Motor neuron (in vitro differentiated cells): ENCODE measurements at places on chromosomes 5 and 9.
A peak's percentile ranks its signal among the peaks of the same experiment; 100 is the strongest.

DNA sequence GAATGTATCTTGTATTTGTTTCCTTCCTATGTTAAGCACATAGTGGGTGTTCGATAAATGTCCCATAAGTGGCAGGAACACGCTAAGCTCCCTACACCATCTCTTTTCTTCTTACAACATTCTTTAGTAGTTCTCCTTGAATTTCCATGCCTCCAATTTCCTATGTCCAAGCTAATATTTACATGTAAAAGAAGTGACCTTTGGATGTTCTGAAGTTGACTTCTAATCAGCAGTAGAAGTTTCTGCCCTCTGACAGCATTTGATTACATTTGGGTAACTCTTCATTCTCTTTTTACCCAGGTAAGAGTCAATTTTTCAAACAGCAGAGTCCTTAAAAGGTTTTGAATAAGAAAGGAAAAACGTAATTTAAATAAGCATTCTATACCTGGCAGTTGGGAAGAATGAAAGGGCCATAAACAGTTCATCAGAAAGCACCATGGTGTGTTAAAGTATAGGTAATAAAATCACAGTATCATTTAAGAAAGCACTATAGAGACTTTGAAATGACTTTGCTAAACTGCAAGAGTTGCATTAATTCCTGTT, 78.9 kb downstream of the TRPM3 start:
- no peak for ATAC-seq

- ATAC-seq: no peak
Measured at GRCh38 chr5:121485281-121485680, 366.4 kb upstream of the FTMT start.

DNA sequence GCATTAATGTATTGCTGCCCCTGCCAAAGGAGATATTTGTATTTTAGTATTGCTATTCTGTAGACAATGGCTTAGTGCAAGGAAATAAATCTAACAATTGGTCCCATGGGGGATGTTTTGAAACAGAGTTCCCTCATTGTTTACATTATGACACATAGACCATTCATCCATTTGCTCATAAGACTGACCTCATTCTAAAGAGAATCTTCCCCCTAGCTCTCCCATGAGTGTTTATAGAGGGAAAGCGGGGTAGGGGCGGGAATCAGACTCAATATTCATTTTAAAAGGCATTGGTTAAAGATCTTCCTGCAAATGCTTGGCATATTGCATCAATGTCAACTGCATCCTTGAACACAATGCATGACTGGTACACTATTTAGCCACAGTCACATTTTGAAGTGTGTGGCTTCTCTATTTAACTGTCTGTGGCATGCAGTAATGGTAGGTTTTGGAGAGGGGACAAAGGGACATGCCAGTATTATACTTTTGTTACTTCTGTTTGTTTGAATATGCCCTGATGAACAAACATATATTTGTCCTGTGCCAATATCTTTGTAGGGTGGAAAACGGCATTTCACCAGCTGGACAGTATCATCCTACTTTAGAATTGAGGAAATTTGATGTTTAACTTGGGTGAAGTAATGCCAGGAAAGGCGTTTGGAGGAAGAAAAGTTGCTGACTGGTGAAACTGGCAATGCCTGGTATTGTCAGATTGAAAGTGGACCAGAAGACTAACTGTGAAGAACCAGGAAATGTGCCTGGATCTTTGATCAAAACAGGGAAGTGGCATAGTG, 84.1 kb upstream of the MEGF10 start:
- ATAC-seq: peak; percentile 90

DNA sequence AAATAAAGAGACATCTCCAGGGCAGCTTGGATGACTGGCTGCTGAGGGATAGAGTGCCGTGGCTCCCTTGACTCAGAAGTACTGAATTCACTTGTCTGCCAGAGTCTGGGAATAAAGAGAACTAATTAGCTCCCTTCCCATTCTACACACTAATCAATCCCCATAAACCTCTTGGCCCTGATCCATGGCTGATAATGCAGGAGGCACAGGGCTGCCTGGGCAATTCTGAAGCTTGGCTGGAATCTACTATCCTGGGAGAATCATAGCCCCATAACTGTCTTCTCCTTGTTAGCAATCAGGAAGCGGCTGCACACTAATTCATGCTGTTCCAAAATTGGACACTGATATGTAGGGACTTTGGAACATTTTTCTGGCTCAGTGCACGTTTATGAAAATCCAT, 197.7 kb downstream of the PTTG1 start:
- no peak for ATAC-seq

GRCh38 chr9:129635099-129636065, 6.6 kb downstream of the ASB6 start:
- no peak for ATAC-seq

DNA sequence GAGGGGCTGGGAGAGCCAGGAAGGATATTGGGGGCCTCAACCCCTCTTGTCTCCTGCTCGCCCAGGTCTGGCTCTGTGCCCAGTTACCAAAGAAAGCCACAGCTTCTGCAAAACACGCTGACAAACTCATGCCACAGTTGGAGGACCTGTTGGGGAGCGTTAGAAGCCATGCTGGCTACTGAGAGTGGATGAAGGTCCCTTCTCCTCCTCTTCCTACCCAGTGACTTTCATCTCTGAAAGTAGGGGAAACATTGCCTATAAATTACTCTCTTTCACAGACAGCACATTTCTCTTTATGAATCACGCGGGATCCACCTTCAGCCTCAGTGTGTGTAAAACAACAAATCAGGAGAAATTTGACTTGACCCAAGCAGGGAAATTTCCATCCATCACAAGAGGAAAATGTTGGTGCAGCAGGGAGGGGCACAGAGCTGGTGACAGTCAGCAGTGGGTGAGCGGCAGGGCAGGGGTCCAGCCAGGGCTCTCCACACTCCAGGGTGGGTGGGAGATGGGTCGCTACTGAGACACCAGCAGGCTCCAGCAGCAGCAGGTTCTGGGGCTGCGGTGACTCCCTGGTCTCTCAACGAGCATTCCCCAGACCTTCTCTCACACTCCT, 181.9 kb downstream of the FGF18 start:
- no peak for ATAC-seq

DNA sequence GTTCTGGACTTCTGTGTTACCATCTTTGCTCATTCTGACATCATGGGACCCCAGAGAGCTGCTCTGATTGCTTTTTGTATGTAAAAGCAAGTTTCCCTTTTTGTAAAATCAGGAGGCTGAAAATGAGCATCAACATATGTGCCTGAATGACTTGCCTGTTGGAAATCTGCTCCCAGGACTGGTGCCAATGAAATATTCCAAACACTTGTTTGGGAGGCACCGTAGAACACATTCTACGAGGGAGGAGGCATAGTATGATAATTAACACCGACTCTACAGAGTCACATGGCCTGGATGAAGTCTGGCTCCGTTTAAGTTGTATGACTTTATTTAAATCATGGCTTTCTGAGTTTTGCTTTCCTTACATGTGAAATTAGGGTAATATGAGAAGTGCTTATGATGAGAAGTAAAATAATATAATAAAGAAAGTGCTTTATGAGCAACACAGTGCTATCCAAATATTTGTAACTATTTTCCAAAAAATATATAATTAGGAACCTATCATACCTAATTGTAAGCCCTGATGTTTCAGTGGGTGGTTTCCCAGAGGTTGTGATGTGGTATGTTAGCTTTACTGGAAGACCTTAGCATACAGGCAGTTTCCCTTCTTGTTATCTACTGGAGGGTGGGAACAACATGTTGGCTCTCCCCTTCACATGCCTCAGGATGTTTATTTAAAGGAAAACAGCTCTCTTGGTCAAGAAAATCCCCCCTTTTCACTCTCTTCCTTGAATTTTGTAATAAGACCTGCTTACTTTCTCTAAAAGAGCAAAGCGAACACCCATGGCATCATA, 238.1 kb downstream of the FBXL7 start:
- no peak for ATAC-seq

GRCh38 chr9:91711755-91712601, 238.1 kb downstream of the ROR2 start:
- no peak for ATAC-seq

- no peak for ATAC-seq
Measured at GRCh38 chr9:115597330-115597895, 479.5 kb upstream of the TNC start.

DNA sequence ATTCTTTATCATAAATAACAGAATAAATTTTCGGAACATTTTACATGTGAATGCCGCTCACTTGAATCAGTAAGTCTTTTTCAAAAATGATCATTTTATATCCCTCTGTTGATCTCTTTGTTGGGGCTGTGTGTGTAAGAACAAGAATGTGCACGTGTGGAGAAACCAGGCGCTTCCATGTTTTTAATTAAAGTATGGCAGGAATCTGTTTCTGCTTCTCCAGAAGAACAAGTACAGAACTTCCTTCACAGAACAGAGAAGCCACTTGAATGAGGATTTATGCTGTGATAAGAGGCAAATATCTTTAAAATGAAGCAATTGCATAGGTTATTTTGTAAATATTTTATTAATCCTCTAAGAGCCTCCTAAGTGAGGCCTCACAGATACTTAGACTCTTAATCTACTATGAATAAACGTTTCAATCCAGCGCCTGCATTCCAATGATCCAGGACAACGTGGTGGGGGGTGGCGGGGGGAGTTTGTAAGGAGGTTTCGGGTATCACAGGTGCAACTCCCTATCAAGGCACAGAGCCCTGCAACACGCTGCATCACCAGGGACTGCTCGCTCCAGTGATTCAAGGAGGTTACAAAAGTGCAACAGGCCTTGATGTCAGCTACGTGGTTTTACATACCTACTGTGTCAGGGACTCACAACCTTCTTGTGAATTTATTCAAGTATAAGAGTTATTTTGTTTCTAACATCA, 409.2 kb downstream of the BNC2 start:
- no peak for ATAC-seq

- no peak for ATAC-seq
Measured at GRCh38 chr5:76867038-76867437, 17.2 kb downstream of the S100Z start.

DNA sequence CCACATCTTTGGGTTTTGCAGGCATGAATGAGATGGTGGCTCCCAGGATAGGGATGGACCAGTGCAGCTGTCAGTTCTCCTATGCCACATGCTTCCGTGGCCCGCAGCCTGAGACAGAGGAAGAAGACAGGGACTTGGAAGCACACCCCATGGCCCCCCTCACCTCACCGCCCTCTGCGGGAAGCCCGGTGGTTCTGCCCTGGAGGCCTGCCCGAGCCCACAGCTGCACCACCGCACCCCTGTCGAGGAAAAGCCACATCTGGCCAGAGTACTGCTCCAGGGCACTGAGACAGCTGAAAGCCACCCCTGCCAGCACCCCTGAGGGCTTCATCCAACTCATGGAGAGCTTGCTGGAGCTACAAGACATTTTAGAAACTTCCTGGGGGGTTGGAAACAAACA, 7.6 kb upstream of the TRMT10B start:
- peak; percentile 45 for ATAC-seq

DNA sequence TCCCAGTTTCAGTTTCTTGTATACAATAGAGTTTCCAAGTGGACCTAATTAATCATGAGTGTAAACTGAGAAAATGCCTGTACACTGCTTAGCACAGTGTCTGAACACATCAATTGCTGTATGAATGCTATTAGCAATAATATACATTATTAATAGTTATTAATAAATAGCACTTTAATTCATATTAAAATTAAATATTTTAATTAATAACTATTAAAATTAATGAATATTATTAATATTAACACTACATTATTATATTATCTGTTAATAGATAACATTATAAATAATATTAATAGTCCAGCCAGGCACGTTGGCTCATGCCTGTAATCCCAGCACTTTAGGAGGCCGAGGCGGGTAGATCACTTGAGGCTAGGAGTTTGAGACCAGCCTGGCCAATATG, 244.9 kb upstream of the ANKRD55 start:
- no peak for ATAC-seq

- ATAC-seq: no peak
Measured at GRCh38 chr5:154264549-154265196, 74.1 kb downstream of the GALNT10 start.

DNA sequence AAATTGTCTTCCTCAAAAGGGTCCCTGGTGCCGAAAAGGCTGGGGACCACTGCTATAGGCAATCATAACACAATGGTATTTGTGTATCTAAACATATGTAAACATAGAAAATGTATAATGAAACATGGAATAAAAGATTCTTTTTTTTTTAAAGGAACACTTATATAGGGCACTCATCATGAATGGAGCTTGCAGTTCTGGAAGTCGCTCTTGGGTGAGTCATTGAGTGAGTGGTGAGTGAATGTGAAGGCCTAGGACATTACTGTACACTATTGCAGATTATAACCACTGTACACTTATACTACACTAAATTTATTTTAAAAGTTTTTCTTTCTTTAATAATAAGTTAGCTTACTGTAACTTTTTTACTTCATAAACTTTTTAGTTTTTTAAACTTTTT, 176.4 kb downstream of the ARRDC3 start:
- no peak for ATAC-seq

DNA sequence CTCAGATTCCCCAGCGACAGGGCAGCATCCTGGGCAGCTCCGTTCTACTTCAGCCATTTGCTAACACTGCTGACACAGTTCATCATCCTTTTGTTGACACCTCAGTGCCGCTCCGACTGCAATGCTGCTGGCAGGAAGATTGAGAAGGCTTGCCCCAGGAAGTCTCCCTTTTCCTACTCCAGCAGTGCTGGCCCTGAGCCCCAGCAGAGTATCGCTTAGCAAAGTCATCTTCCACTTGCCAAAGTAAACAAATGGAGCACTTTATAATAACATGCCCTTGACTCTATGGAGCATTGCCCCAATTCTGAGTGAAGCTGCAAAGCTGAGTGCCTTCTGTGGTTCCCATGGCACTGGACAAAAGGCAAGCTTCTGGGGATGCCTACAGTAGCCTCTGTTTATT, 32.2 kb downstream of the PRLR start:
- peak; percentile 23 for ATAC-seq

DNA sequence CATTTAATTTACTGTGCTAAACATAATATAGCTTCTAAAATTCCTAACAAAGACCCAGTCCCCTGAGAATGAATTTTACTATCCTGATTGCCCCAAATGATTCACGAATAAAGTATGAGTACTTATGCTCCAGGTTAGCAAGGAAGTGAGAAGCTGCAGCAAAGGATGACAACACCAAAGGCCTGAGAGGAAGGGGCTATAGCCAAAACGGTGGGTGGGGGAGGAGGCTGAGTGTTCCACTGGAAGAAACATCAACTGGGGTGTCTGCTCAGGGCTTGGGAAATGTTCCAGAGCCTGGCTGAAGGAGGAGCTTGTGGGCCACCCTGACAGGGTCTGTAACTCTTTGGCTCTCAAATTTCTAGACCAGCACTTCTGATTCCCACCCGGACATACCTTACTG, 157.3 kb downstream of the ADAMTS12 start:
- no peak for ATAC-seq

DNA sequence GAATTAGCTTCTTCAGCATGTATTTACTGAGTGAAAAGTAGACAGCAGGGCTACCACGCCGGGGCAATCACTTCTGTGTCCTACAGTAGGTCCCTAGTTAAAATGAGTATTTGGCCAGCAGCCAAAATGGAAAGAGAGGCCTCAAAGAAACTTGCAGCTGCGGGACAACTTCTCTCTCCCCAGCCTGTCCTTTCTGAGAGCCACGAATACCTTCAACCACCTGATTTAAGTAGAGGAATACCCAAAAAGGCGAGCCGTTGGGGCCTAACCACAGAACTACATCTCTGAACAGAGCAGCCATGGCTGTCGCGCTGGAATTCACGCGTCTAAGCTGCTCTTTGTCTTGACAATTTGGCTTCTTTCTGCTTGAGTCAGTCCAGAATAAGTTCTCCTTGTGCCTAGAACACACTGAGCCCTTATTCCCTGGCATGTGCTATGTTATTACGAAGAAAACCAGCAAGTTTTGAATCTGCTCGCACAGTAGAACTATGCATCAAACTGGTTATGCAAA, 43.8 kb upstream of the GOLPH3 start:
- ATAC-seq: peak; percentile 44

GRCh38 chr9:133679056-133679455, 42.9 kb downstream of the DBH start:
- ATAC-seq: peak; percentile 62

GRCh38 chr9:133347515-133347984, 381 bp downstream of the MED22 start:
- ATAC-seq: peak; percentile 63
